Activated T-helper 17 cell treated with anti-CD3 and anti-CD28 coated beads, Interleukin-2, amount 50 U/mL, for 72 hours (primary cell): ENCODE measurements at places on chromosomes 5 and 9.

GRCh38 chr9:20044686-20045085 lies 255.8 kb upstream of the SLC24A2 start:
- ATAC-seq, result peak; percentile 38

DNA sequence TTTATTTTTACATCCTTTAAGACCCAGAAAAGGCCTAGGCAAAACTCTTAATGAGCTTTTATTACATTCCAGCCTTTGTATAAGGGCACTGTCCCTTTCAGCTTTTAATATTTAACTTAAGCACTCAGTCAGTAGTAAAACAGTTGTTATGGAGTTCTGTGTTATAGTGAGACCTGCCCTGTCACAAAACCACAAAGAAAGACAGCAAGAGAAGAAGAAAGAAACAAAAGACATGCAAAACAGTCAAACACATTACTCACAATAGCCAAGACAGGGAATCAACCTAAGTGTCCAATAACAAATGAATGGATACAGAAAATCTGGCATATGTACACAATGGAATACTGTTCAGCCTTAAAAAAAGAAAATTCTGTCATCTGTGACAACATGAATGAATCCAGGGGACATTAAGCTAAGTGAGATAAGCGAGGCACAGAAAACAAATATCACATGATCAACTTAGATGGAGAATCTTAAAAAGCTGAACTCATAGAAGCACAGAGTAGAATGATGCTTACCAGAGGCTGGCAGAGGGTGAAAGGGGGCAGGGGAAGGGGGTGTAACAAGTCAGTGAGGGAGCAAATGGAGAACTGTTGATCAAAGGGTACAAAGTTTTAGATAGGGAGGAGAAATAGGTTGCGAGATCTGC lies 63.8 kb upstream of the CCNG1 start:
- no peak for ATAC-seq

GRCh38 chr9:7974335-7974960 lies 174.9 kb upstream of the DMAC1 start:
- peak; percentile 27 for ATAC-seq

DNA sequence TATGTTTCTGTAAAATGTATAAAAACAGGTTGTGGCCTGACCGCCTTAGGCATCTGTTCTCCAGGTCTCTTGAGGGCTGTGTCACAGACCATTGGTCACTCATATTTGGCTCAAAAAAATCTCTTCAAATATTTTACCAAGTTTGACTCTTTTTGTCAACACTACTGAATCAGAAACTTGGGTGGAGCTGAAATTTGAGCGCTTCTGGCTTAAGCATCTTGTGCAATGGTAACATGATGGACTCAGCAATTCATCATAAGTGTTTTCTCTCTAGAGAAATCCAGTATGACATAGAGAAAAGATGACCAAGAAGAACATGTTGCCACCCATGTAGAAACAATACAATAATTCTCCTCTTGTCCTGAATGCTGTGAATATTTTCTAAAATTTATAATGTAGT lies 387.9 kb downstream of the MAT2B start:
- no peak for ATAC-seq
